ENCODE measurements at places on chromosomes 2 and 18.

DNA sequence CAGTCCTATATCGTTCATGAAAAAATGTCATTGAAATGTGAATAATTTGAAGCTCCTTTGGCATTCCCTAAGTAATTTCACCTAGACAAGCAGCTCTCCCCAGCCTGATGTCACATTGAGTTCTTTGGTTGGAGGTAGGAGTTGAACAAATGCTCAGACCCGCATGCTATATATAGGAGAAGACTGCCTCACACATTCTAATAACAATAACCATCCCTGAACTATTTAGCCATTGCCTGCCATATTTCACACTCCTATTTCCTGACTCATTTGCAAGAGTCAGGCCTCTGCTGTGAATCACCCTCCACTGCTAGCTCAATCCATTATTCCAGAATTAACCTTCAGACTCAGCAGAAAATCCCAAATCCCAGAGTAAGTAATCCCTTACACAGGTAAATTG lies 256.6 kb upstream of the ACVR2A start:
- no peak for DNase-seq

GRCh38 chr18:58249712-58250111 lies 205.7 kb downstream of the NEDD4L start:
- no peak for DNase-seq

DNA sequence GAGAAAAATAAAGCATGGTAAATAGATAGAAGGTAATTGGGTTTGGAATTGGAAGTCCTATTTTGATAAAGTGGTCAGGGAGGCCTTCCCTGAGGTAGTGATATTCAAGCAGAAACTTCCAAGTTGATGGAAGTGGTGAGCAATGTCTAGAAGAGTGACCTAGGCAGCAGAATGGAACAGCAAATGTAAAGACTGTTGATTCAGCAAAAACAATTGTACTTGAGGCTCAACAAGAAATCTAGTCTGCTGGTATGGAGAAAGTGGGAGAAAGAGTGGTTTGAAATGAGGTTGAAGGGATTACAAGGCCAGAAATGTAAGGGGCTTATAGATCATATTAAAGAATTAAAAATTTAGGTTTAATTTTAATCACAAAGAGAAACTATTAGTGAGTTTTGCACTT lies 181.3 kb downstream of the MBD5 start:
- DNase-seq: no peak

DNA sequence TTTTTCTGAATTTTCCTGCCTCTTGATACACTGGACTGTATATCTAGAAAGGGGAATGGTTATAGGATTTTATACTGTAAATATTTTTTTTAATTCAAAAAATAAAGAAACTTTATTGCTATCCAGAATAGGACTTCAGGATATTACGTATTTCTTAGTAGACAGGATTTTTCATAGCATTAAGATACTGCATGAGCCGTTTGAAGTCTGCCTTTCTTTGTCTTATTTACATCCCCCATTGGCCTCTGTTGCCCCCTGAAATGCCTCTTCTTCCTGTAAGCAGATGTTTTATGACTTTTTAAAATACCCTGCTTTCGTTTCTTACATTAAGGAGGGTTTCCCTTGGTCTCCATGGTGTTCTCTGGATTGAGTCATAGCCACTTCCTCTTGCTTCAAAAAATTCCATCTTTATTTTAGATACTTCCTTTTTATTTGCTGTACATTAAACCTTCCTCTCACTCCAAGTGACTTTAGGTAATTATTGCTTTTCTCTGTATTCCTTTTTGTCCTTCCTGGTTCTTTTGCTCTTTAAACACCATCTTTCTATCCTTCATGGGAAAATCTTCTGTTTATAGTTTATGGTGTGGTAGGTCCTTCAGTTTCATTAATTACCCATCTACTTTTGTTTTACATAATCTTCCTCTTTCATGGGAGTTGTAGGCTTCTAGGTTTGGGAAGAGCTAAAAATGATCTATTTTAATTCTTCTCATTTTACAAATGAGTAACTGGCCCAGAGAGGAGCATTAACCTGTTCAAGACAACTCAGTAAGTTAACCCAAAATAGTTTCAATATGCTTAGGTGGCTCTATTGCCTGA lies 72.6 kb downstream of the ZNF532 start:
- DNase-seq: no peak

DNA sequence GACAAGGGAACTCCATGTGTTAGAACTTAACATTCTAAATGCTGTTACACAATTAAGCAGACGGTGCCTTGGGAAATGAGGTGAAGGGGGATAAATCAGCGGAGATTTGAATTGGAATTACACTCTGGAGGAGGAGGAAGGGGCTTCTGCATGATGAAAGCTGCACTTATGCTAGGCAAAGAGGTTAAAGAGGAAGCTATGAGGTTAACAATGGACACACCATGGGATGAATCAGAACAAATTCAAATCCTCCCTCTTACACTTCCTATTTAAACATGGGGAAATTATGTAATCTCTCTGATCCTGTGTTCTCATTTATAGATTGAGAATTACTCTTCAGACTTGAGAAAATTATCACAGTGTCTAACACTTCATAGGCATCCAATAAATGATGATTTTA lies 121.5 kb upstream of the SIX2 start:
- DNase-seq: no peak

- DNase-seq: no peak
Observed at GRCh38 chr2:147863835-147864234, 19.0 kb downstream of the ACVR2A start.

DNA sequence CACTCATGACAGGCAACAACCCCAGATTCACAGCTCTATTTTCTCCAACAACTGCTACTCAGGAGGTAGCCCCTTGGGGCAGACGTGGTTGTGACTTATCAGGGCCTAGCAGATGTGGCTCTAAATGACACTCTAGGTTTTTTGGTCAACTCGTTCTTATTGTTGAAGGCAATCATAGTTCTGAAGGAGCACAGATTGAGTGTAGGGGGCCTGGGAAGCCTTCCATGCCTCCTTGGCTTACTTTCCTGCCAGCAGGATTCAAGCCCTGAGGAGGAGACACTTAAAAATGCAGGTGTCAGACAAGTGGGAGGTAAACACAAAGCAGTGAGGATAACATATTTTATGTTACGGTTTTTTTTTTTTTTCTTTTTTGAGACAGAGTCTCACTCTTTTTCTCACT lies 23.5 kb upstream of the SUCLG1 start:
- DNase-seq: no peak

DNA sequence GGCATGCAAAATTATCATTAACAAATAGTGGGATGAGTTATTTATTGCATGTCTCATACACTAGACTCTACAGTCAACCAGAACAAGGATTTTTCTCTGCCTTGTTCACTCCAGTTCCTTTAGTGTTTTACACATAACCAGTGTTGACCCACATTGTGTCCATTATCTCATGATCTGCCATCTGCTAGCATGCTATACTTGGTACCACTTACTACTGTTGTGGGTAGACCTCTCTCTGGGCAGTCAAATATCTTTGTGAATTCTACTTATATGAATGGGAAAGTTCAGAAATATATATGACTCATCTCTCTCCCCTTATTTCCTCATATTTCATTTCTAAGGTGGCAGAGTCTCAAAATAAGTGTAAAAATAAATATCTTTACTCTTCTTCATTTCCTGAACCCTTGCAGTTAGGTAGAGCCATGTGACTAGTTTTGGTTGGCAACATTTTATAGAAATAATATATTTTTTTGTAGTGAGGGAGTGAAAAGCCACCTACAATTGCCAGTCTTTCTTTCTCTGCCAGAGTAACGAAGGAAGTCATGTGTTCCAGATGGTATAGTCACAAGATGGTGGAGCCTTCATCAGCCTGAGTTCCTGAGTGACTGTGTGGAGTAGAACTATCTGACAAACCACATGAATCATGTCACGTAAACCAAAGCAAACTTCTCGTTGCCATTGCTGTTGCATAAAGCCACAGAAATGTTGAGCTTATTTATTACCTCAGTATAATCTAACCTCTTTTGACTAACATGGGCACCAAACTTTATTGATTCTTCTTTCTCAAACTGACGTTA lies 704.0 kb downstream of the RNF144A start:
- no peak for DNase-seq

DNA sequence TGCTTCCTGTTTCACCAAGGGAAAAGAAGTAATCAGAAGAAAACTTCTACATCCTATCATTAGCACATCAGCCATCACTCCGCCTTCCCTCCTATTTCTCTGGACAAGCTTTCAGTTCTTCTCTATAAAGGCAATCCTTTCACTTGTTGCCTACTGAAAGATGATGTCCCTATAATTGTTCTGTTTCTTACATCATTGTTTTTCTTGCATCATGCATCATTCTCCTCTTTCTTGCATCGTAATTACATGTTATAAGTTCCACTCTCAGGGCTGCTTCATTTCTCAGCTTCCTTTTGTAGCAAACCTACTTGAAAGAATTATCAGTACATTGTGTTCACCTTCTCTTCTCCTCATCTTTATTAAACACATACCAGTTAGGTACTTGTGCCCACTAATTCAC lies 7.2 kb downstream of the SLC30A6 start:
- DNase-seq: no peak

DNA sequence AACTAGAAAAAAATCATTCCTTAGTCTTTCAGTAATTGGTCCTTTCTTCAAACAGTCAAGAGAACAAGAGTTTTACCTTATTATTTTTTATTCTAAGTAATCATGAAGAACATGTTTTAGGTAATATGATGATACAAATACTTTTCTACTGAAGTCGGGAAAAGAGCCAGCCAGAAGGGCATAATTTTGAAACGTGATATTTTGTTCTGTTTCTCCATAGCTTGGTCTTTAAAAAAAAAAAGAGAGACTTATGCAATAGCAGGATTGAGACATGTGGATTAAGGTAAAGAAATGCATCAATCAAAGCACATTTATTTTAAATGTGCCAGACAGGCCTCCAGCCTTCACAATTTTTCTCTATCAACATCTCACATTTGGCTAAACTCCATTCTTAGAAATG lies 1016.8 kb downstream of the CNTNAP5 start:
- no peak for DNase-seq

- DNase-seq: no peak
Observed at GRCh38 chr2:214098811-214099210, 312.0 kb upstream of the VWC2L start.

- no peak for DNase-seq
Observed at GRCh38 chr2:12217175-12217574, 470.7 kb downstream of the LPIN1 start.

DNA sequence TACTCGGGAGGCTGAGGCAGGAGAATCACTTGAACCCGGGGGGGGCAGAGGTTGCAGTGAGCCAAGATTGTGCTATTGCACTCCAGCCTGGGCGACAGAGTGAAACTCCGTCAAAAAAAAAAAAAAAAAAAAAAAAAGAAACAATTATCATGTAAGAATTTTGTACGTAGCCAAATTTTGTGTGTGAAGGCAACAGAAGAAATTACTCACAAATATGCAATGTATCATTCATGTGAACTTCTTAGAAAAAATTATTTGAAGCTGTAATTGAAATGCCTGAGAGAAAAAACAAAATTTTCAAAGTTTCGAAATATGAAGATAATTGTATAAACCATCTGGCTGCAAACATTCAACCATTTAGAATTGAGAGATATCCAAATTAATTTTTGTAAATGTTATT lies 204.8 kb upstream of the PARD3B start:
- DNase-seq: no peak

DNA sequence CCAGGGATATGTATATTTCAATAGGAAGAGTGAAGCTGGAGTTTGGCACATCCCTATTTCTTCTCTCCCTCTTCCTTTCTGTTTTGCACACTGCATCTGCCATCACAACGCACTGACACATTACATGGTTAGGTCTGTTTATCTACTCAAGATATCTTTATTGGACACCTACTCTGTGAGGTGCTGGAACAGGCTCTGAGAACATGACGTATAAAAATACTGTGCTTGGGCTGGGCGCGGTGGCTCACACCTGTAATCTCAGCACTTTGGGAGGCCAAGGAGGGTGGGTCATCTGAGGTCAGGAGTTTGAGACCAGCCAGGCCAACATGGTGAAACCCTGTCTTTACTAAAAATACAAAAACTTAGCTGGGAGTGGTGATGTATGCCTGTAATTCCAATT lies 653.3 kb downstream of the SLC4A3 start:
- no peak for DNase-seq

DNA sequence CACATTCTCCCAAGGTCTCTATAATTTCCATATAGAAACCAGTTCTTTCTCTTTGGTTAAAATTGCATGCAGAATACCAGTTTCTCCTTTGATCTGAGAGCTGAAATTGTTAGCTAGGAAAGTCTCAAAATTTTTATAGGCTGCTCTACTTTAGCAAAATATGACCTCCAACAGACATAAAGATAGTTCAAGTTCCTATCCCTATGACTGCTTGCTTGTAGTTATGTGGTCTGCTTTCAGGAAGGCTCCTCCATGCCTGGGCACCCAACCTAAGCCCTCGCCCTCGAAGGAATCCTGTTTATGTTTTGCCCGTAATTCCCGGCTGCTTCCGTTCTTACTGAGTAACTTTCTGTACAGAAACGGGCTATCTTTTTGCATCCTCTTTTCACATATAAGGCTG lies 28.0 kb upstream of the LTBP1 start:
- no peak for DNase-seq

DNA sequence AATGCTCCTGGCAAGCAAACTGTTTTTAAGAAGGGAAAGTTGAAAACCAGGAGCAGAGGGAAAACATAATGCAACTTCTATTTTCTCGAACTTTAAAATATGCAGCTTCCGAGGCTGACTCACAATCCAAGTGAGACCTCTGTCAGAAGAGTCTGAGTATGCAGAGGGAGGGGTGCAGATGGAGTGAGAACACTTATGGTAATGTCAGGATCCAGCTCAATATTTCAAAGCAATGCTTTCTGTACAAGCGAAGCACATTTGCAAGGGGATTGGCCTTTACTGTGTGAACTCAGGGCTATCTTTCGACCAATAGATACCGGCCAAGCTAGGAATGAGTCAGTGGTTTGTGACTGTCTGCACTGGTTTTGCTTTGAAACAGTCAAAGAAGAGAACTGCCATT lies 242.7 kb downstream of the CNTNAP5 start:
- DNase-seq: no peak

- DNase-seq: peak; percentile 73
Observed at GRCh38 chr2:46490521-46491141, 11.3 kb downstream of the TMEM247 start.

DNA sequence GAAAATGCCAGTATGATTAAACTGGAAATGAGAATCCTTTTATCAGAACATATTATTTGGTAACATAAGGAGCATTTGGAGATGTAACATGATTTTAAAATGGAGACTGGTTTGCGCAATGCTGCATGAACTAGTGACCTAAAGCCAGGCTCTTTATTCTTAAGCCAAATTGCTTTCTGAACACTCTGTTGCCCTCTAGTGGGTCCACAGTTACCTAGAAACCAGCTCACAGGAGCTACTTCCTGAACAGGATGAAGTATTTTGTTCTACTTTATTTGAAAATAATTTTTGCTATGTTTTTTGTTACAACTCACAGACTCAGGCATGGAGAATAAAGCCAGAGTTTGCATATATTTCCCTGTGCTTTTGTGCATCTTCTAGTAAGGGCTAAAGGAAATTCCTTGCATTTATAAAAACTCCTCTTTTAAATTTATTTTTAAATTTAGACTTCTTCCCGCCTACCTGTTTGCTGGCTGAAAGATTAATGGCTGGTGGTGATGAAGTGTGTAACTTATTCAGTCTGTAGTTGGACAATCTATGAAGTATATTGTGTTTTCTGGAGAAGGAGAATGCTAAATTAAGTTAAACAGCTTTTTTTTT lies 146.7 kb downstream of the PARD3B start:
- peak; percentile 70 for DNase-seq

- DNase-seq: no peak
Observed at GRCh38 chr18:53148123-53148522, 808.1 kb downstream of the DCC start.

GRCh38 chr2:11174222-11174621 lies 19.0 kb downstream of the SLC66A3 start:
- DNase-seq: no peak

- DNase-seq: no peak
Observed at GRCh38 chr2:197708331-197708730, 3.2 kb downstream of the MARS2 start.
